ENCODE measurements at places on chromosomes 5 and 9.

- no peak for DNase-seq
Observed at GRCh38 chr5:177462021-177462670, 11.3 kb downstream of the DBN1 start.

DNA sequence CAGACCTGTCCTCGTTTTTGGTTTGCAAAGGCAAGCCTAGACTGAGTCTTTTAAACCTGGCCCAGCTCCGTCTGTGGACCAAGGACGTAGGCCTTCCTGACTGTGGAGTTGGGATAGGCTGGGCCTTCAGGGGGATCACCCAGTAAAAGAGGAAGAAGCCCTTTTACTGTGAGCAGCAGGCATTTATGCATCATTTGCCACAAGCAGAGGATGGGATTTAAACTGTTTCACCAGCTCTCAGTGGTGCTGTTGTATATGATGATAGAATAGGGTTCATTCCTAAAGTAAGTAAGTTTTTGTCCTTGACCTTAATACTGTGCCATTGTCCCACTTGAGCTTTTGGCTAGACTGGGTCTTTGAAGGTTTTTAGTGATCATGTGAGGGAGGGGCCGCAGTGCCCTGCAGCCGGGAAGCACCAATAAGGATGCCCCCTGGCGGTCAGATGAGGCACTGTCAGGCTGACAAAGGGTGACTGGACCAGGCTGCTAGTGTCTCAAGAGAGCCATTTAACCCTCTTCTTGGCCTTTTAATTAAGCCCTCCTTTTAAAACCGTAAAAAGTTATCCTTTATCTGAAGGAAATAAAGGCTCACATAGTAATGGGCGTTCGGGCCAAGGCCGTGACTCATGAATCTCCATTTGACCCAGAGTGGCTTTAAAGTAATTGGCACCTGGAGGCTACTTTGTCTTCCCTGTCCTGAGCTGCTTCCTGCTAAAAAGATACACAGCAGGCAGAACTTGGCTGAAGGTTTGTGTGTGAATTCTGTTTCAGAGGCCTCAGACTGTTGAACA, 74.0 kb downstream of the UBAP1 start:
- DNase-seq = peak; percentile 76

DNA sequence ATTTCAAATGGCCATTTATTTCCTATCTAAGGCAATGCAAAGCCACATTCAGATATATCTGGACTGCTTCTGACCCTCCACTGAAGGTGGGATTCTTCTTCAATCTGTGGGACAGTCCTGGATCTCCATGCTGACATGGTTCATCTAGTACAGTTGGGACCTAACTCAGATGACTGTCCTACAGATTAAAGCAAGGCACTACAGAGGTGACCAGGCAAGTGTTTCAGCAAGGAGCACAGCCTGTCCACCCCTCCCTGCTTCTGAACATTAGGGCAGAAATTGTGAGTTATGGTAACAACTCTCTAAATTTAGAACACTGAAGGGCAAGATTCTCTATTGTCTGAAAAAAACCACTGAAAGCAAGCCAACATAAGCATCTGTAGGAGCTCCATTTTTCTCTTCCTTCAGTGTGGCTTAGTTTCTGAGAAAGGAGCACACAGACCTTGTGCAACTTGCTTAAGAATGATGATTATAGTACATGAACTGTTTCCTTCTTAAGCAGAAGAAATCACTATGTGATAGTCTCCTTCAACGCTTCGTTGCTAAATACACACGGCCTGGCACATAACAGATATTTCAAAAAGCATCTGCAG, 62.9 kb upstream of the BARX1 start:
- peak; percentile 82 for DNase-seq

DNA sequence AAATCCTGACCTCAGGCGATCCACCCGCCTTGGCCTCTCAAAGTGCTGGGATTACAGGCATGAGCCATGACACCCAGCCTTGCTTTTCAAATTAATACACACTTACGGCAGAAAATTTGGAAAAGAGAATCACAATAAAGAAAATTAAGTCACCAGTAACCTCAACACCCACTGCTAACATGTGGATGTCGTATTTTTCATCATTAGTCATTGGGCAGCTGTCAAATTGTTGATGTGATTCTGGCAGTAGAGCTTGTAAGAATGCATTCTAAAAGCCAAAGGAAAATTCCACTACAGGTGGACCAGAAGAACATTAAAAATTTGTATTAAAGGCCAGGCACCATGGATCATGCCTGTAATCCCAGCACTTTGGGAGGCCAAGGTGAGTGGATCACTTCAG, 237.3 kb upstream of the TUT7 start:
- DNase-seq = peak; percentile 49

GRCh38 chr5:10635257-10635866, 71.5 kb downstream of the ANKRD33B start:
- peak; percentile 18 for DNase-seq

GRCh38 chr5:135680713-135681112, 101.9 kb upstream of the CXCL14 start:
- DNase-seq = no peak

- no peak for DNase-seq
Observed at GRCh38 chr9:118295413-118295812, 591.2 kb downstream of the TLR4 start.
